ENCODE measurements at places on chromosomes 3 and 15.

DNA sequence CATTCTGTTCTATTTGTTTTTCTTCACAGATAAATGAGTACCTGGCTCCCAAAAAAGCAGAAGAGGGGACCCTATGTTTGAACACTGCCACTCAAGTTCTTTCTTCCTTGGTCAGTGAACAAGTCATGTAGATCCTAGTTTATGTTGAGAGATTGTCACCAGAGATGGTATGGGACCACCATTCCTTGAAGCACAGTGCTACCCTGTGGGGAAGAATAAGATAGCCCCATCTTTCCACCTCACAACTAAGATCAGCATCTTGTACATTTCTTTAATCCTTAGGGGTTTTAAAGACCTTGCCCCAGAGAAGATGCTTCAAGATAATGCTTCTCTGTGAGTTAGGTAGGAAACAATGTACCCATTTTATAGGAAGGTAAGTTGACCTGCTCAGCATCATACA is 233.5 kb upstream of the WNT5A start:
- peak; percentile 68 for DNase-seq

DNA sequence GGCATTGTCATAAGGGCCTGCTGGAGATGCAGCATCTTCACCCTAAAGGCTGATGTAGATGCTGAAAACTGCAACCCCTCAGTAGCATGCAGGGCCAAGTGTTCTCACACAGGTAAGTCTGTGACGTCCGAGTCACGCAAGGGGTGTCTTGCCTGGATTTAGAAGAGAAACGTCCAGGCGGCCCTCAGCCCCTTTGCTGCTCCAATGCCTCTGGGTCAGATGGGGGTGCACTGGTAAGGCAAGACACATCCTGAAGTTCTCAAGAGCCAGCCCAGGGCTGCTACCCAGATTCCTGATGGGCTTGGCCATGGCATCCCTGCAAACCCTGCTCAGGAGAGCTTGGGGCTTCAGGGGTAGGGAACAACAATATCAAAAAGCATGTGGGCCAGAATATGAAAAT is 25.4 kb downstream of the ONECUT1 start:
- no peak for DNase-seq

DNA sequence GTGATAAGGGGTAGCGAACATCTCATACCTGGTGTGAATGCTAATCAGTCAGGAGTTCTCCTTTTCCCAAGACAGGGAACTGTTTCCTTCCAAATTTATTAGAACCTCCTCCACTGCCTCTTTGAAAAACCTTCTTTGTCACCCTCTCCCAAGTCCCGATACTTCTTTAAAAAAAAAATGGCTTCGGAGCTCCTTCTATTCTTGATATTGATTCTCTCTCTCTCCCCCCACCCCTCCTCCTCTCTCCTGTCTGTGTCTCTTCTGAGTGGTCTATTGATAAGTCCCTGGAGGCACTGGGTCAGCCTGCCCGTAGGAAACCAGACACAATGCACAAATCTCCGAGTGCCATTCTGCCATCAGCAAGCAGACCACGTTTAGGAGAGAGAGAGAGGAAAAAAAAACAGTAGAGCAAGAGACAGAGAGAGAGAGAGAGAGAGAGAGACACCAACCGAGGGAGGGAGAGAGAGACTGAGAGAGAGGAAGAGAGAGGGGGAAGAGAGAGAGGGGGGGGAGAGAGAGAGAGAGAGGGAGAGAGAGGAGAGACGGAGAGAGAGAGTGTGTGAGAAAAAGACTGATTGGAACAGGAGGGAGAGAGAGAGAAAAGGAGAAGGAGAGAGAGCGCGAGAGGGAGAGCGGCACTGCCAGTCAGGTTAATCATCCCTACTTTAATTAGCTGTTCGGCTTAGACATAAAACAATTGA is 160.9 kb downstream of the TIGIT start:
- DNase-seq, result peak; percentile 56

DNA sequence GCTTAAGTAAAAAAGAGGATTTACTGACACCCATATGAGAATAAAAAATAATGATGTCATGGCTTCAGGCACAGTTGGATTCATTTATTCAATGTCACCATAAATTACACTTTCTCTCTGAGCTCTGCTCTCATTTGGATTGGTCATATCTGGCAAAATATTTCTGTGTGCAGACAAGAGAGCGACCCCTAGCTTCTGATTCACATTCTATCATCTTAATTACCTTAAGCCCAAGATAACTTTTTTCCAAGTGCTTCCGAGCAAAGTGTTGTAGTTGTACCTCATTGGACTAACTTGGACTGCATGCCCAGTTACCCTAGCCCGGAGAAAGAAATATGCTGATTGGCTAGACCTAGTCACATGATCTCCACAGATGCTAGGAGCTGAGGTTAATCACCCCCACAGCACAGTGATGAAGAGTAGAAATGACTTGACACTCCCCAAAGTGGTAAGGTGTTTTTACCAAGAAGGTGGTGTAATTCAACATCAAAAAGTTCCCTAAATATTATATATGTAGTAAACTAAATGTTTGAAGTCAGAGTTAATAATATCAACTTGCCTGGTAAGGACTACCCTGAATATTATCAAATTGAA is 552.2 kb upstream of the SUCLG2 start:
- DNase-seq, result no peak

- DNase-seq, result no peak
Observed at GRCh38 chr15:83098079-83098478, 9.4 kb upstream of the TM6SF1 start.

GRCh38 chr15:39976291-39977274 is 42.7 kb downstream of the EIF2AK4 start:
- peak; percentile 65 for DNase-seq

DNA sequence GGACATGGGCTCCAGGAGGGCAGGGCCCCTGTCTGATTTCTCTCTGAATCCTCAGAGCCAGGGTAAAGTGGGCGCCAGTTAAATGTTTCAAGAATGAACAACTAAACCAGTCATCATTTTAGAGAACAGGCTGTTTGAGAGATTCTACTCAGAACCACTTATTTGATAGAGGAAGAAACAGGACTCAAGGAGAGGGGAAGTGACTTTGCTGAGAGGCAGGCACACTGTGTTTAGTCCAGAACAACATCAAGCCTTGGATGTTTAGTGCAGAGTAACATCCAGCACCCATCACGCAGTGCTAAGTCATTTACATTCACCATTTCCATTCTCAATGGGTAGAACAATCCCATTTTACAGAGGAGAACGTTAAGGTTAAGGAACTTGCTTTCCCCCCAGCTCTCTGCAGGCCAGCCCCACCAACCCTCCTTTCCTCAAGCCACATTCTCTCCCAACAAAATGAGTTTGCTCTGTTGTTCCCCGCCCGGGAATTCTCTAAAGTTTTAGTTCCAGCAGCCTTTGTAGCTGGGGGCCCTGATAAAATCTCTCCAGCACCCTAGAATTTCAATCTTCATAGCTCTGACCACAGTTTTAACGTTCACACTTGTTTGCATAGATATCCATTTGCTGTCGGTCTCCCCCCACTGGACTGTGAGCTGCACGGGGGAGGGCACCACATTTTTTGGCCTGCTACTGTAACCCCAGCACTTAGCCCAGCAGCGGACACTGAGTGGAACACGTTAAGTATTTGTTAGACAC is 962 bp downstream of the NMNAT3 start:
- DNase-seq, result no peak

- DNase-seq, result peak; percentile 68
Observed at GRCh38 chr3:112650482-112650881, 9.5 kb upstream of the CCDC80 start.

DNA sequence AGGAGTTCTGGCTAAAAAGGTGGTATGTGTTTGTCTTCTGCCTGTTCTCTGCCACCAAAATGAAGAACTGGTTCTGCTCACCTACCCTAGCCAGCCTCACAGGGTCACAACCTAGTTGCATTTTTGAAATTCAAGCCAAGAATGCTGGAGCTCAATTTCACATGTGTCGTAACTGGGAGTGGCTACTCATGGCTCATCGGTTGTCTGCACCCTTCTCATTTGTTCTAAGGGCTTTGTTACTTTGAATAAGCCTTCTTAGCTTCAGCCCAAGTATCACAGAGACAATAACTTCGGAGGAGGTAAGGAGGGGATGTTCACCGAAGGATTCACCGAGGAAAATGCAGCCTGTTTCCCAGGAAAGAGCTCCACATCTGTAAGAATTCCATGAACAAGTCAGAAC is 134.3 kb upstream of the RARB start:
- DNase-seq, result peak; percentile 3

DNA sequence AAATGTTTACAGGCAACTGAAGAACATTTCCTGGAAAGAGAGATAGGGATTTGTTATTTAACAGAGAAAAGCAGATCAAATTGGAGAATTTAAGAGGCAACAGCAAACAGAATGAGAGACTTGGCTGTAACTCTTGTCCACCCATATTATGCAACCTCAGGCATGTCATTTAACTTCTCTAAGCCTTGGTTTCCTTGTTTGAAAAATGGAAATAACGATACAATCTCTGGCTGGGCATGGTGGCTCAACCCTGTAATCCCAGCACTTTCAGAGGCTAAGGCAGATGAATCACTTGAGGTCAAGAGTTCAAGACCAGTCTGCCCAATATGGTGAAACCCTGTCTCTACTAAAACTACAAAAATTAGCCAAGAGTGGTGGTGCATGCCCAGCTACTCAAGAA is 23.7 kb downstream of the ARRDC4 start:
- peak; percentile 70 for DNase-seq

- no peak for DNase-seq
Observed at GRCh38 chr3:27561576-27561975, 77.4 kb upstream of the SLC4A7 start.

GRCh38 chr3:105868431-105868741 is 426 bp downstream of the CBLB start:
- DNase-seq, result peak; percentile 49

GRCh38 chr15:56892659-56893363 is 25.6 kb upstream of the TCF12 start:
- DNase-seq, result peak; percentile 18

- DNase-seq, result peak; percentile 51
Observed at GRCh38 chr3:43996379-43997301, 245.0 kb upstream of the TOPAZ1 start.

DNA sequence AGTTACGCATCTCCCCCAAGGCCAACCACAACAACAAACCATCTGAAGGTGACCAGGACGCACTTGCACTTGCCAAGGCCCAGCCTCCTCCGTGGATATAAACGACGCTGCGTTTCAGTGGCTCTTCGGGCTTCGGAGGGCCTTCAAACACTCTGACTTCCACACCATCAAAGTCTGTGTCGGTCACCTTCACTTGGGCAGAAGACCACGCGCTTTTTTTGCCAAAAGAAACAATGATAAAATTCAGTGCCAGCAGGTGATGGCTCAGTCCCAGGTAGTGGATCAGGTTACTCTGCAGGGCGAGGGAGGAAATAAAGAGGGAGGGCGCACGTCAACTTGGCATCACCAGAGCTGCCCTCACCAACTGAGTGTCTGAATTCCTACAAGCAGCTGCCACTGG is 63.0 kb downstream of the NCEH1 start:
- no peak for DNase-seq

DNA sequence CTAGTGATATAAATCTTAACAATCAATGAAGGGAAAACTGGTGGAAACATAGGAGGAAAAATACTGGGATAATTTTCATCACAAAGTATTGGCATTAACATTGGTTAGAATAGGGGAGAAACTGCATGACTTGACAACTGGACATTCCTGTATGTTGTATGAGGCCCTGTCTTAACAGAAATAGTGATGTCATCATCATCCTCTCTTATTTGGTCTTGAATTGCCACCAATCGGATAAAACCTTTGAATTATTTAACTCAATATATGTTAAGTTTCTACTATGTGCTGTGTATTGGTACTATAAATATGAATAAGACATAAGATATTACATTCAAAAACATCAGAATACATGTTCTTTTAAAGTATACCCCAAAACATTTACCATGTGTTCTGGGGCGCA is 130.1 kb upstream of the CCDC54 start:
- DNase-seq, result no peak

DNA sequence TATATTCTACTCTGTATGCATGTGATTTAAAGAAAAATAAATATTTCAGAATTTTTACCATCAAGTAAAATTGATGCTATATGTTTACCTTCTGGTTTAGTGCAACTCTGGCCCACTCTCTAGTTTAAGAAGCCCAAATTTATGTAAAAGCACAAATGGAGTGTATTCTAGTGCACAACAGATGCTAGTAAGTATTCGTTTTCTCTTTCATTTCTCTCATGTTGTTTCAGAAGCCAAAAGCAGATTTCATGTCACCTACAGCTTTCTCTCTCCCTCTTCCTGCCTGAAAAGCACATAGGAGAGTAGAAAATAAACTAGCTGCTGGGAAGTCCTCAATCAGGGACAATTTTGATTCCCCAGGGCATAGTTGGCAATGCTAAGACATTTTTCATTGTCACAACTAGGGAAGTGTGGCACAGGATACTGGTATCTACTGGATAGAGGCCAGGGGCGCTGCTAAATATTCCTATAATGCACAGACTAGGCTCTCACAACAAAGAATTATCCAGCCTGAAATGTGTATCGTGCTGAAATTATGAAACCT is 147.4 kb upstream of the ARHGEF26 start:
- no peak for DNase-seq

DNA sequence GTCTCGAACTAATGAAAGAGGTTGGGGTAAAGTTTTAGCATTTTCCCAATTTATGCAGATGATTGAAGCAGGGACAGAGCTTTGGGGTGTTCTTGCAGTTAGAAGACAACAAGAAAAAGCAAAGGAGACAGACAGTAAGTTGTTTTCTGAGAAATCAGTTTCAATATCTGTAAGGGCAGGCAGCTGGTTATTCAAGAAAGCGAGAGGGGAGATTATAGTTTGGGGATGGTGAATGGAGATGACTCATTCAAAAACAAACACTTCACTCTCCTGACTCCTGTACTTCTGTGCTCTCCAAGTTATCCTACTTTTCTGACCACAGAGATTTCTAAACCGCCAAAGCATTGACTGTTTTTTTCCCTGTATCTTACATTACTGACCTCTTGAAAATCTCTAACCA is 352.0 kb downstream of the GAP43 start:
- DNase-seq, result peak; percentile 26

DNA sequence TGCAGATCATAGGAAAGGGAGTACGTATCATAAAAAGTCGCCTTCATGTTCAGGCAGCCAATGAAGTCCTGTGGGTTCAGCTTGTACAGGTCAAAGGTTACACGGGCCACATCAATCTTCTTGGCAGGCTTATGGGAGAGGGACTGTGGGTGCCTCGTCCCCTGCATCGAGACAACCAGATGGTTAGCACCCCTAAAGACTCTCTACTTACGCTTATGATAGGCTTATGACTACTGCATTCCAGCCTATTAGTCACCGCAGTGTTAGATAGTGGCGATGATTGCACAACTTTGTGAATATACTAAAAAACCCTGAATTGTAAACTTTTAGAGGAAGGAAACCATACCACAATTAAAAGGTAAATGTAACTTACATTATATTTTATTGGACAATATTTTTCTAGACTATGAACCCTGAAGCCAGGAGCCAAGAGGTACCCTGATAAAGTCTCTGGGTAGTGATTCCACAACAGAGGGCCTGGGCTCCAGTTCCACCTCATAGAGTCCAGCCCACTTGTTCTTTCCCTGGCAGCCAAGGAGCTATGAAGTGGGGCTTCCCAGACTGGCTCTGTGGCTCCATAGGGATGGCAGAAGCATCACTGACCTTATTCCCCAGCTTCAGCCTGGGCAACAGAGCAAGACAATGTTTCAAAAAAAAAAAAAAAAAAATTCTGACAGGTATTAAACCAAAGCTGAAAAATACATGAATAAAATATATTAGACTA is 2.5 kb upstream of the FANCD2 start:
- peak; percentile 76 for DNase-seq

- peak; percentile 48 for DNase-seq
Observed at GRCh38 chr15:58465866-58466517, 34.2 kb downstream of the LIPC start.

GRCh38 chr3:32954506-32954905 is 3.1 kb downstream of the CCR4 start:
- no peak for DNase-seq

Measured in AG10803 (cell line).